ENCODE measurements at places on chromosomes 7 and 10.

DNA sequence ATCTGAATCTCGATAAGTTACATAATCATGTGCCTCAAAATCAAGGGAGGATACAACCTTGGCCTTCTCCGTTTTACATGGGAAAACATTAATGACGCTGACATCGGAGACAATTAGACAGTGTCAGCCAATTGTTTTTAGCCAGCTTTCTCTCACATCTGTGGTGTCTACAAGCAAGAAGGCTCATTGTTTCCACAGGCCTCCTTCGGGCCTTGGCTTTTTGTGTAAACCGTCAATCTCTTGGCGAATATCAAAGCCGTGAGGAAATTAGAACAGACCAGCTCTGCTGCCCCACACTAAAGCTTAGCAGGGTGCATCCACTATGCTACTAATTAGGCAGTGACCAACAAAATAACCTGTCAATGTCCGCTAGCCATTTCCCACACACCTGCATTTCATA, 43.2 kb downstream of the VAX1 start:
- no peak for DNase-seq

DNA sequence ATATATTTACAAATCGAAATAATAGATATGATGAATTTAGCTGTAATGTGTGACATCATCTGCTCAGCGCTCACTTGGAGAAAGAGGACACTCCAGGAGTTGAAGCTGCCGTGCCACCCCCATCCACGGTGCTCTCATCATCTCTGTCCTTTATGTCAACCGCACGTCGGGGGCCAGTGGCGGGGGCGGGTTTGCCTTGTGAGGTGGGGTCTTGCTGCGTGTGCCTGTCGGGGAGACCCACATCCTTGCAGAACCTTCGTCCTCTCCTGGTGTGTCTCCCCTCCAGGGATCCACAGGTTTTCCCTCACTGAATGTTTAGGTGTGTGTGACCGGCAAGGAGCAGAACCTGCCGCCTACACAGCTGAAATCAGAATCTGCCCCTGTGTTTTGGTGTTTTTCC, 71.6 kb downstream of the INPP5A start:
- DNase-seq, result no peak

DNA sequence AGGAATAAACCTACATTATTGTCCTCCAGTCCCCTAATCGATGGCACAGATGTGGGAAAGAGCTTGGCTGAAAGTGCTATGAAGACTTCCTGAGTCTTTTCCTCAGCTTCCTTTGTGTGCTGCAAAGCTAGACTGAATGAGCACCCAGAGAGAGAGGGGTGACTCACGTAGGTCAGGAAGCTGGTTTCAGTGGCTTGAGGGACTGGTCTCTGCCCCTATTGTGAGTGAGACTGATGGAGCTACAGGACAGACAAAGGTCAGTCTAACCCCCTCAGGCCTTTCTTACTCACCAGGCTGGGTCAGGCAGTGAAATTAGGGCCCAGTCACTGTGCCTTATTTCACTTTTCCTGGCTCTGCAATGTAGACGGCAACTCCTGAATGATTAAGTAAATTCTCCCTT, 171.1 kb upstream of the GRB10 start:
- no peak for DNase-seq

GRCh38 chr7:47738563-47739166, 156.8 kb upstream of the TNS3 start:
- DNase-seq, result no peak

- no peak for DNase-seq
Measured at GRCh38 chr10:61617586-61617985, 45.1 kb upstream of the CABCOCO1 start.

- no peak for DNase-seq
Measured at GRCh38 chr10:130160775-130161174, 24.6 kb downstream of the GLRX3 start.

- DNase-seq, result no peak
Measured at GRCh38 chr7:99739699-99740572, 4.9 kb upstream of the CYP3A7 start.

- DNase-seq, result no peak
Measured at GRCh38 chr7:24718977-24719491, 38.2 kb downstream of the GSDME start.

DNA sequence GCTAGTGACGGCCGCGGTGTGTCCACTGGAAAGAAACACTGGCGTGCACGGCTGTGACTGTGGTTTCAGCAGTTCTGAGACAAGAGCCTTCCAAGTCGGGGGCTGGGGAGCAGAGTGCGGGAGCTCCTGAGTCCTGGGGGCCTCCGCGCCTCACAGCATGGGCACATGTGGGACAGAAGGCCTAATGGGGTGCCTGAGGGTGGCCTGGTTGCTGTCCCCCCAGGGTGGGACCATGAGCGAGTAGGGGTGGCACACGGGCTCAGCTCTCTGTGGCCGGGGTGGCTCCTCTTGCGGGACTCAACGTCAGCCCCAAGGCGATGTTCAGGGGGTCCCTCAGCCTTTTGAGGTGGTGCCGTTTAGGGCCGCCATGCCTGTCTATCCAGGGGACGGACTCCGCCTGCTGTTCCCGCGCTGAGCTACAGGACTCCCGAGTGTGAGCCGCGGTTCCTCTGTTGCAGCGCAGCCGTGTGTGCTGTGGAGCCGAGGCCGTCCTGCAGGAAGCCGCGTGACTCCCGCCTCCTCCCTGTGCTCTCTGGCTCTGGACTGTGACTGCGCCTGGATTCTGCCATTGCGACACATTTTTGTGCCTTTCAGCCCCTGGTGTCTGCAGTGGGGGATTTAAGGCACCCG, 23.5 kb upstream of the CHST12 start:
- DNase-seq, result no peak

GRCh38 chr10:107616463-107617410, 452.2 kb upstream of the SORCS1 start:
- DNase-seq, result no peak

DNA sequence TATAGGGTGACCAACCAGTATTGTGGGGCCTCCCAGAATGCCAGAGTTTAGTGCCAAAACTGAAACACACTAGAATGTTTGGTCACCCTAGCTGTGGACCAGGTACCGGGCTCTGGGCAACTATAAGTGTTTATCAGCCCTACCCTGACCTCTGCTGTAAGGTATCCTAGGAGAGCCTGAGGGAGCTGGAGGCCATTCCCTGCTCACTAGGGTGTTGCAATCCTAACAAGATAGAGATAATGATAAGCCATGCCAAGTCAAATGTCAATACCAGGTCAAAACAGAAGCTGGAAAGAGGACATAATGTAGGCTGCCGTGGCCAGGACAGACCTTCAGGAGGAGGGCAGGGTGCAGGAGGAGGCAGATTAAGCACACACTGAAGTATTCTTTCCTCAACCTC, 151.8 kb downstream of the KCNMA1 start:
- DNase-seq, result no peak

GRCh38 chr7:23696916-23697441, 13.0 kb upstream of the STK31 start:
- peak; percentile 22 for DNase-seq

- DNase-seq, result no peak
Measured at GRCh38 chr7:10355816-10356215, 617.9 kb upstream of the PHF14 start.

DNA sequence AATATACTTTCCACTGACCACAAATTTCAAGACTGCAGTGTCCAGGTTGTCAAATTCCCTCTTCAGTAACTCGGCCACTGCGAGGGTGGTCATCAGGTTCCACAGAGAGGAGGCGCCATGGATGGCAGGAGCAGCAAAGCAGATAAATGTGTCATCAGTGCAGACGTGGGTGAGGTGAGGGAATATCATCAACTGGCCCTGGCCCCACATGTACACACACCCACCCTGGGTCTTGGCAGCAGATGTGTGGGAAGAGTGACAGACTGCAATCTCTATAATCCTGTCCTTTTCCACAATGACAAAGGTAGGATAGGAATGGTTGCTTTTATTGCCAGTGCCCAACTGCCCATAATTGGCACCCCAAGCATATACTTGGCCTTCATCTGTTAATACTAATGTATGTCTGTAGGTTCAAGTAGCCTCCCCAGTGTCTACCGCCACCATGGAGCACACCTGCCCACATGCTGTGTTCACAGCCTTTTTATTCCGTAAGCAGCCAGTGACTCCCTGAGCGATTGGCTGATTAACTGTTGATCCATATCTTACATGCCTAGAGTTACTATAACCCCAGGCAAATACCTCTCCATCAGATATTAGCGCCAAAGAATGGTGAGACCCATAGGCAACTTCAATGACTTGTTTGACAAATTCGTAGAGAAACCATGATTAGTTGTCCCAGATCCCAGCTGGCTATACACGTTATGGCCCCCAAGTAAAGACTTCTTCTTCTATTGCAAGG, 16.3 kb upstream of the LIPM start:
- DNase-seq, result no peak

DNA sequence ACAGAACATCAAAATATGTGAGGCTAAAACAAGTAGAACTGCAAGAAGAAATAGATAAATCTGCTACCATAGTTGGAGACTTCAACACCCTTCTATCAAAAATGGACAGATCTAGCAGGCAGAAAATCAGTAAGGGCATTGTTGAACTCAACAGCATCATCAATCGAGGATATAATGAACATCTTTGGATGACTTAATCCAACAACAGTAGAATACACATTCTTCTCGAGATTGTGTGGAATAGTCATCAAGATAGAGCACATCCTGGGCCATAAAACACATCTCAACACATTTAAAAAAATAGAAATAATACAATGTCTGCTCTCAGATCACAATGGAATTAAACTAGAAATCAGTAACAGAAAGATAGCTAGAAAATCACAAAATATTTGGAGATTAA, 9.9 kb downstream of the IGFBP1 start:
- DNase-seq, result no peak

- no peak for DNase-seq
Measured at GRCh38 chr10:103960103-103960502, 6.8 kb upstream of the SLK start.

DNA sequence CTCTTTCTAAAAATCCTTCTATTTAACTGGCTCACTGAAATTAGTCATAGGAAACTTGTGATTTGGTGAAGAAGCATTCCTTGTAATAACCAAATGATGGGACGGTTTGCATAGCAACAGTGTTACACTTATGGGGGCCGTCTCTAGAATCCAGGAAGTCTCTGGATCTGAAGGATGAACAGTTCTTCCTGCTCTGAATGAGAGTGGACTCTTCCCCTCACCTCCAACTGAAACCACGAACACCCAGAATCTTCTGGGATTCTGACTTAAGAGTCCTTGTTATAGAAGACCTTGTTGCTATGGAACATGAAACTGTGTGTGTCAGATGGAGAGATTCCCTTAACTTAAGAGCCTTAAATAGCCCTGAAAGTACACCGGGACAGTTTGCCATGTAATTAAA, 23.2 kb downstream of the NOLC1 start:
- no peak for DNase-seq

DNA sequence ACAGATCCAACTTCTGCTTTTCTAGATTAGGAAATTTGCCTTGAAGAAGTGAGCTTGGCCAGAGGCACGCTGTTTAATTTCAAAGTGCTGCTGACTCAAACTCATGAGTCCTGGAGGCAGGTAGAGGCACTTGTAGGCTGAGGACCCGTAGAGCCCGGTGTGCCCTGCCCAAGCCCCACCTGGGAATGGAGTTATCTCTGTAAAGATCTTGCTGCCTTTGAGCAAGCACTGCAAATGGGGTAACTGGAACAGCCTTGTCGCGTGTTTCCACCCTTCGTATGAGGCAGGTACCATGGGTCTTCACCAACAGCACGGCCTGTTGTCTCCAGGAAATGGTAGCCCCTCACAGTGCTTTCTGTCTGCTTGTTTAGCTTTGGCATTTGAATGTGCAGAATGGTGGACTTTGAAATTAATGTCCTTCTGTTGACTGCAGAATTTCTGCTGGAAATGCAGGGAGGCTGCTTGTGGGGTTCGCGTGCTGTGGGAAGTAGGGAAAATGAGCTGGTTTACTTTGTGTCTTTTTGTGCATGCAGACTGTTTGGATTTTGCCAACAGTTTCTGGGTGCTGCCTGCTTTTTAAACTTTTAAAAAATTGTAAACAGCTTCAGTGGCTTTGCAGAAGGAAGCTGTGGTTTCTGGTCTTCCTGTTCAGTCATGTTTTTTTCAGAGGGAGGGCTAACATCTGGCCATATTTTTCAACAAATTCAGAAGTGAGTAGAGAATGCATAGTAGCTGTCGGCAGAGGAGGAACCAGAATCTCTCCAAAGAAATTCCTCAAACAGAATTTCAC, 27.2 kb downstream of the CCM2 start:
- peak; percentile 13 for DNase-seq

DNA sequence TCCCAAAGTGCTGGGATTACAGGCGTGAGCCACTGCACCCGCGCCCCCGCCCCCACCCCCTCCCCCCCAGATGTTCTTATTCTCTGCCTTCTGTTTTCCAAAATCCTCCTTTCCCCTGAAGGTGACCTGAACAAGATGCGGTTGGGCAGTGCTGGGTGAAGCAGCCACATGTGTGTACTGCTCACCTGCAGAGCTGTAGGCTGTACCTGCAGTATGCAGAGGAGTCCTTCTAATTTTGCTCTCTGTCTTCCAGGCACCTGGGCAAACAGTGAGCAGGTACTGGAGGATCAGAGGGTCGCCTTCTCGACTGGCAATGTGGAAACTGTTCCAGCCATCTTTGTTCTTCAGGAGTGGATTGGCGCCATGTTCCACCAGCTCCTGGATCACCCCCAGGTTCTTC, 2.1 kb downstream of the ANKRD16 start:
- no peak for DNase-seq

GRCh38 chr7:34073676-34074075, 168.3 kb downstream of the BMPER start:
- no peak for DNase-seq

- DNase-seq, result no peak
Measured at GRCh38 chr10:67045404-67045803, 119.6 kb downstream of the LRRTM3 start.

GRCh38 chr10:47384148-47384921, at the start of gene ZNF488:
TSS of gene ZNF488 (minus strand) at chr10:47384293. CDS start at chr10:47368829, 15,464 bp downstream.
- DNase-seq, result peak; percentile 52

DNA sequence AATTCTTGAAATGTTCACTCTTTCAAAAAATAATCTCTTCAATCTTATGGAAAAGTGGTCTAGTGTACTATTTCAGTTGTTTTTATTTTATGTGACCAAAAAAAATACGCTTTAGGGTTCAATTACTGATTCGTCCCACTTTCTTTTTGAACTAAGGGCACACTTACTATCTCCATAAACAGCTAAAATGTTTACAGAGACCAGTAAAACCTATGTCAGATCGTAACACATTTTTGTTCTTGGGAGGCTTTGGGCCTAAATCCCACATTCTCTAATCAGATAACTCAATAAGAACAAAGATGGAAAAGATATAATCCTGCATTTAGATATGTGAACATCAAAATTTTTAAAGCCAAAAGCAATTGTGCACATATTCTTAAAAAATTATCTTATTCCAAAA, 29.8 kb upstream of the EPC1 start:
- DNase-seq, result no peak

DNA sequence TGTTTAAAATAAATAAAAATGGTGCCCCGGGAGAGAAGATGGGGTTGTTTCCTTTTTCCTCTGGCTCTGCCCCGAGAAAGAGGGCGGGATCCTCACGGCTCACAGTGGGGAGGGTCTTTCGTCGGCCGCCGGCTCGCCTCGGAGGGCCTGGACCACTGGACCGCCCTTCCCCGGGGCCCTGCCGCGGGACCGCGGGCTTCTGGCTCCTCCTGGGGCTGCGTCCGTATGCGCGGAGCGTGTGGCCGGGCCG, 3.5 kb upstream of the IGF2BP3 start:
- DNase-seq, result no peak

- DNase-seq, result no peak
Measured at GRCh38 chr7:17255926-17256325, 42.5 kb upstream of the AHR start.
